Psoas muscle (tissue), 8 donors: ENCODE measurements at places on chromosomes 1 and 21. TPM values are rescaled to one million over a fixed set of nuclear protein-coding genes. Genes with fewer than 3 reads are reported as not detected.
A peak's percentile ranks its signal among the peaks of the same experiment; 100 is the strongest.

GRCh38 chr21:36065497-36066036 is 4.3 kb upstream of the CBR1 start:
- H3K4me3 ChIP-seq = no peak overlapping the region
- H3K4me1 ChIP-seq = peaks cover 7% of the 10 kb centered on the region
- DNase-seq = no peak
- no peaks in the 10 kb centered on the region for H3K36me3 ChIP-seq

GRCh38 chr1:228064296-228064695 is 18.2 kb upstream of the ARF1 start:
- H3K27me3 ChIP-seq = peaks cover 80% of the 10 kb centered on the region
- peaks cover 6% of the 10 kb centered on the region for H3K4me1 ChIP-seq
- H3K36me3 ChIP-seq = no peaks in the 10 kb centered on the region
- DNase-seq = no peak
- H3K27ac ChIP-seq = no peak overlapping the region

MYCL gene
- 0.20 TPM for total RNA-seq

GRCh38 chr1:20448671-20449071 is 37.3 kb downstream of the CAMK2N1 start:
- no peaks in the 10 kb centered on the region for H3K27me3 ChIP-seq
- no peak overlapping the region for H3K27ac ChIP-seq
- DNase-seq = no peak
- no peaks in the 10 kb centered on the region for H3K4me1 ChIP-seq

DNA sequence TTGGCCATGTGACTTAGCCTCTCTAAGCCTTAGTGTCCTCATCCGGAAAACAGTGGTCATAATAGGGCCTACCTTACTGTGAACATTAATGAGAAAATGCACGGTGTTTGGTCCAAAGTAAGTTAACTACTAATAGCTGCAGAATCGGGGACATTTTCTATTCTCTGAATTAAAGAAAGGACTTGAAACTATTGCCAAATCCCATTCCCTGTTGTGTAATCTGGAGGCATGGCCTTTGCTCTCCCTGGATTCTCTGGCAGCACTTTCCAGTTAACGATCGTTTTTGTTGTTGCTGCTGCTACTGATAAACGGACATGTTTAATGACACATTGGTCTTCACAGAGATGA is 30.5 kb downstream of the FMO4 start:
- no peaks in the 10 kb centered on the region for H3K4me1 ChIP-seq
- DNase-seq = no peak
- no peak overlapping the region for H3K4me3 ChIP-seq
- H3K27me3 ChIP-seq = no peaks in the 10 kb centered on the region

- H3K36me3 ChIP-seq = no peaks in the 10 kb centered on the region
- peaks cover 17% of the 10 kb centered on the region for H3K27me3 ChIP-seq
- no peak for DNase-seq
- no peaks in the 10 kb centered on the region for H3K4me1 ChIP-seq
These were observed 3.3 kb upstream of the GJB3 start for GRCh38 chr1:34777519-34778321.

- H3K36me3 ChIP-seq = peaks cover 15% of the 10 kb centered on the region
- H3K4me1 ChIP-seq = no peaks in the 10 kb centered on the region
- H3K4me3 ChIP-seq = no peak overlapping the region
- no peaks in the 10 kb centered on the region for H3K27me3 ChIP-seq
These were observed 83.8 kb downstream of the EVI5 start for GRCh38 chr1:92701147-92701546.

GRCh38 chr1:226987179-226987536 is 47.1 kb downstream of the COQ8A start:
- peaks cover 55% of the 10 kb centered on the region for H3K36me3 ChIP-seq
- H3K27ac ChIP-seq = peak overlapping the region; percentile 85
- H3K4me1 ChIP-seq = peaks cover 80% of the 10 kb centered on the region
- H3K27me3 ChIP-seq = no peaks in the 10 kb centered on the region
- no peak overlapping the region for H3K4me3 ChIP-seq

KCNJ15 gene
- 1.0 TPM for total RNA-seq

DNA sequence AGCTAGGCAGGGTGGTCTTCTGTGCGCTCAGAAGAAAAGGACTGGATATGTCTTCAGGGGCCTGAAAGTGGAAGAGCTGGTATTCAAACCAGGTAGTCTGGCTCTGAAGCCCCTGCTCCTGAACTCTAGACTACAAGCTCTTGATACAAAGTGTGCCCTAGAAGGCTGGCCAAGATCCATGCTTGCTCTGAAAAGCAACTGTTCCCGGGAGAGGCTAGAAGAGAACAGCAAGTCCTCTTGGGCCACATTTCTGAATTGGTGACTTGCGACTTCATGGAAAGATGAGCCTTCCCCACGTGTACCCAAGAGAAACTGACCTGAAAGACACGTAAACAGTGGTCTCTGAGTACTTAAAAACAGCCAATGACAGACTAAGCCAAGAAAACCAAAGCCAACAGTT is 123.3 kb upstream of the GRIK3 start:
- no peak overlapping the region for H3K4me3 ChIP-seq
- no peaks in the 10 kb centered on the region for H3K36me3 ChIP-seq
- no peaks in the 10 kb centered on the region for H3K27me3 ChIP-seq
- no peaks in the 10 kb centered on the region for H3K4me1 ChIP-seq

GRCh38 chr1:8847990-8848389 is 30.5 kb downstream of the ENO1 start:
- H3K36me3 ChIP-seq = no peaks in the 10 kb centered on the region
- no peak overlapping the region for H3K4me3 ChIP-seq
- peaks cover 23% of the 10 kb centered on the region for H3K4me1 ChIP-seq
- peak overlapping the region; percentile 83 for H3K27ac ChIP-seq
- no peak for DNase-seq

NCAM2 gene
- 2.4 TPM for total RNA-seq

DNA sequence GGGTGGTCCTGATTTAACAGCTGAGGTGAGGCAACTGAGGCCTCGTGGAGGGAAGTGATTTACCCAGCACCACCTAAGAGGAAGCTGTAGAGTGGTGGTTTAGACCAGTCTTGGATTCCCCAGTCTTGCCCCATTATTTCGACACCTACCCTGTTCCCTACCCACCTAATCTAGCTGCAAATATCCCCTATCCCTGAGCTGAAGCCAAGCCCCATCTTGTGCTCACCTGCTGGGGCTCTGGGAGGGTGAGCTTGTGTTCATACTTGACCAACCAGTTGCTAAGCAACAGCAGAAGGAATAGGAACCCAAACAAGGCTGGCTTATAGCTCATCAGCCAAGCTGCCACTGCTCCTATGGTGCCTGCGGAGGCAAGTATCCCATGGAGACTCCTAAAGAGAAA is 2.0 kb downstream of the TEX46 start:
- H3K27me3 ChIP-seq = no peaks in the 10 kb centered on the region
- no peak overlapping the region for H3K4me3 ChIP-seq
- no peaks in the 10 kb centered on the region for H3K4me1 ChIP-seq
- H3K27ac ChIP-seq = no peak overlapping the region

DNA sequence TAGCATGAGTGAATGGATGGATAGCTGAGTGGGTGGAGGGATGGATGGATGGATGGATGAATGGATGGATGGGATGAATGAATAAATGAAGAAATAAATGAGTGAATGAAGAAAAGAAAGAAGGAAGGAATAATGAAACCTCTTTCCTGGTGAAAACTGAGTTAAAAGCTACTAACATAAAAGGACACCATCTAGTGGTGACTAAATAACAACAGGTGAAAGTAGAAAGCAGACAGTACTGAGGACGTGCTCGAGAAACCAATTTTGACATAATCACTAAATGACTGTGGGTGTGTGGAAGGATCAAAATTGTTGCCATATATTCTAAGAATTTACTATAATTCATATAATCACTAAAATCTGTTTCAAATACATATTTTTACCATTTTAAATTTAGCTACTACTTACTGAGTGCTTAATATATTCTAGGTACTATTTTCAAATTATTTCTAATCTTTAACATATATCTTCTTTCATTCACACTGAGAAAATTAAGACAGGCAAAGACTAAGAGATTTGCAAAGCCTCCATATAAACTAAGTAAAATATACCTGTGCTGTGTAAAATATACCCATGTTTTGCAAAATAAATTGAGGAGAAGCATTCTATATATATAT is 522.9 kb downstream of the LRRIQ3 start:
- no peak overlapping the region for H3K4me3 ChIP-seq
- H3K36me3 ChIP-seq = no peaks in the 10 kb centered on the region
- H3K27ac ChIP-seq = no peak overlapping the region
- no peak for DNase-seq
- no peaks in the 10 kb centered on the region for H3K4me1 ChIP-seq

GRCh38 chr1:14567903-14568302 is 30.6 kb upstream of the KAZN start:
- H3K4me1 ChIP-seq = no peaks in the 10 kb centered on the region
- DNase-seq = no peak
- H3K27me3 ChIP-seq = no peaks in the 10 kb centered on the region

GRCh38 chr1:3912809-3913685 is 13.0 kb upstream of the C1orf174 start:
- no peaks in the 10 kb centered on the region for H3K36me3 ChIP-seq

- peak overlapping the region; percentile 89 for H3K27ac ChIP-seq
- H3K27me3 ChIP-seq = no peaks in the 10 kb centered on the region
- DNase-seq = no peak
- H3K4me1 ChIP-seq = peaks cover 19% of the 10 kb centered on the region
- peak overlapping the region; percentile 93 for H3K4me3 ChIP-seq
- no peaks in the 10 kb centered on the region for H3K36me3 ChIP-seq
These were observed 790 bp downstream of the TESK2 start for GRCh38 chr1:45490121-45490625.

GRCh38 chr1:156961709-156962108 is 41.3 kb downstream of the LRRC71 start:
- peaks cover 9% of the 10 kb centered on the region for H3K36me3 ChIP-seq
- H3K27ac ChIP-seq = no peak overlapping the region
- DNase-seq = no peak
- H3K27me3 ChIP-seq = no peaks in the 10 kb centered on the region
- peaks cover 4% of the 10 kb centered on the region for H3K4me1 ChIP-seq

- no peaks in the 10 kb centered on the region for H3K36me3 ChIP-seq
- no peaks in the 10 kb centered on the region for H3K4me1 ChIP-seq
- peak overlapping the region; percentile 60 for H3K27ac ChIP-seq
- no peaks in the 10 kb centered on the region for H3K27me3 ChIP-seq
- no peak for DNase-seq
- H3K4me3 ChIP-seq = no peak overlapping the region
These were observed 16.6 kb downstream of the NAV1 start for GRCh38 chr1:201555593-201555945.

DNA sequence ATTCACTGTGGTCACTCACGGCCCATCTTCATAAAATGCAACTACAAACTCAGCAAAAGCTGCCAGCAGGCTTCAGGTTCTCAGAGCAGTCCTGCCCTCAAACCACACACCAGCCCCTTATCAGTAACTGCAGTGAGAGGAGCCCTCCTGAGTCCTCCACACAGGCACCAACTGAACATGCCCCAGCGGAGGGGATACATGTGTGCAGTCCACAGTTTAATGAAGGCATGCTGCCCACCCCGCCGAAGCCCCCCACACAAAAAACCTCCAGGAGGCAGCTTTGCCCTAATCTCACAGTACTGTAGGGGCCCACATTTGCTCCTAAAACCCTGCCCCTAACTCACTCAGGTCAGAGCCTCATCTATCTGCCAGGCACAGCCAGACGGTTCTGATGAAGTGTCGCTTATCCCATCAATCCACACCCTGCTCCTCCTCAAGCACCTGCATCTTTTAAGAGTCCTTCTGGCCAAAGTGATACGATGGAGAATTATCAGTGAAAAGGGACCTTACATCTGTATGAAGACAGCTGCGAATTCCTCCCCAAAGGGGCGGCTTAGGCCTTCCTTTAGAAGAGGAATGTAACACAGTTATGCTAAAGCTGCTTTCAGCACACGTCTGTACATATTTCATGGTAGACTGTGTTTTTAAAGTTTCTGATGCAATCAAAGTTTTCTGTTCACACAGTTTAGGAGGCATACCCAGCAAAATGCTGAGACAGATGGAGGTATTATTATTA is 3.5 kb downstream of the ABCB10 start:
- H3K27me3 ChIP-seq = no peaks in the 10 kb centered on the region
- H3K4me3 ChIP-seq = no peak overlapping the region
- no peak overlapping the region for H3K27ac ChIP-seq
- peaks cover 29% of the 10 kb centered on the region for H3K4me1 ChIP-seq
- no peaks in the 10 kb centered on the region for H3K36me3 ChIP-seq

- H3K36me3 ChIP-seq = no peaks in the 10 kb centered on the region
- H3K27me3 ChIP-seq = no peaks in the 10 kb centered on the region
- DNase-seq = no peak
- H3K4me3 ChIP-seq = no peak overlapping the region
- no peaks in the 10 kb centered on the region for H3K4me1 ChIP-seq
These were observed 21.4 kb downstream of the WNT4 start for GRCh38 chr1:22121421-22121911.

- DNase-seq = no peak
- H3K27me3 ChIP-seq = no peaks in the 10 kb centered on the region
- no peaks in the 10 kb centered on the region for H3K36me3 ChIP-seq
These were observed 167.2 kb upstream of the PROX1 start for GRCh38 chr1:213820362-213821149.

- H3K36me3 ChIP-seq = no peaks in the 10 kb centered on the region
- H3K27ac ChIP-seq = no peak overlapping the region
- no peaks in the 10 kb centered on the region for H3K4me1 ChIP-seq
- H3K4me3 ChIP-seq = no peak overlapping the region
These were observed 253.5 kb downstream of the AKT3 start for GRCh38 chr1:243596431-243597062.

DNA sequence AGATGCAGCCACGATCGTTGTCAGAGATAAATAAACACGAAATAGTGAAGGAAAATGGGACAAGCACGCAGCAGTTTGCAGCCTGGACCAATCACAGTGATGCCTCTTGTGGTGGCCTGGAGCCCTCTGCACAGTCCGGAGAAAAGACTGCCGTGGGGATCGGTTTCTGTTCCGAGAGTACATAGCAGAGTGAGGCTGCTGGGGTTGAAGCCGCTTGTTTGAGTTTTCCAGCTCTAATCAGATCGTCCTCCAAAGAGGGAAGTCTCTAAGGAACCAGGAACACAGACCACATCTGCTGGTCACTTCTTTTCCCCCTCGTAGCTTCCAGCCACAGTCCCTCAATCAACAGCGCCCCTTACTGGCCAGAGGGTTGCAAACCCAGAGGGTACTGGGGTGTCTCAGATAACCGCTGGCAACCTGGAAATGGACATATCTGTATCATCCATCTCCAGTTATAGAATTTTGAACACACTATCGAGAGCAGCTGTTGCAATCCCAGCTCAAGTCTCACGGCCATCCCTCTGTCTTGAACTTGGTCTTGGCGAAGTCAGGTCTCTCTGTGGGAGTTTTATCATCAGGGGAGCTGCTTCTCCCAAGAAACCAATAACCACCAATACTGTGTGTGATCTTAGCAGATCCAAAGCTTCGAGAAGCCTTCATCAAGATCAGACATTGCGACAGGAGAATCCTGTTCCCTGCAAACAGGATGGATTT is 57.4 kb downstream of the OLIG1 start:
- DNase-seq = peak; percentile 80
- H3K27ac ChIP-seq = no peak overlapping the region
- peak overlapping the region; percentile 39 for H3K4me3 ChIP-seq
- H3K36me3 ChIP-seq = no peaks in the 10 kb centered on the region
- peaks cover 8% of the 10 kb centered on the region for H3K27me3 ChIP-seq

AGT gene
- 59.6 TPM for total RNA-seq

- no peaks in the 10 kb centered on the region for H3K4me1 ChIP-seq
- no peaks in the 10 kb centered on the region for H3K27me3 ChIP-seq
- no peak for DNase-seq
- no peak overlapping the region for H3K4me3 ChIP-seq
These were observed 24.7 kb downstream of the MFSD2A start for GRCh38 chr1:39979654-39980053.
